Activated T-cell treated with anti-CD3 and anti-CD28 coated beads, Interleukin-2, amount 50 U/mL, for 48 hours (primary cell): ENCODE measurements at places on chromosomes 11 and 22.
A peak's percentile ranks its signal among the peaks of the same experiment; 100 is the strongest.

GRCh38 chr11:120125024-120125423 lies 12.9 kb downstream of the TRIM29 start:
- no peak for DNase-seq

- DNase-seq = no peak
These were observed 102.8 kb downstream of the ARHGAP32 start for GRCh38 chr11:129089279-129089678.

GRCh38 chr11:85844439-85845123 lies 10.6 kb upstream of the CCDC83 start:
- DNase-seq = no peak

DNA sequence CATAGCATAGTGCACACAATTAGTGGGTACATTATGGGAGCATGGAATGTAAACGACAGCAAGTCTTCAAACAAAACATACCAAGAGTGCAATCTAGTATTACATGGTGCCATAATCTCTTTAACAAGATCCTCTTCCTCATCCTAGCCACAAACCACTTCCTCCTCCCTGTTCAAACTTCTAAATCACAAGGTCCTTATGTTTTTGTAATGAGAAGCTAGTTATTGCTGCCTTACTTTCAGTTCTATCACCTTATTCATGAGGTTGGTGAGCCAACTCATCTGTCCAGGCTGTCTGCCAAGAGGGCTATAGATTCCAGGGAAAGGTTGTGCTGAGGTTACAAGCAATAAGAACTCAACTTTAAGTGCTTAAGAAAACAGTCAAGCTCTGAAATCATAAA lies 195.4 kb upstream of the ARHGAP20 start:
- DNase-seq = no peak

- peak; percentile 50 for DNase-seq
These were observed 10.5 kb upstream of the RPS19BP1 start for GRCh38 chr22:39543095-39543494.

DNA sequence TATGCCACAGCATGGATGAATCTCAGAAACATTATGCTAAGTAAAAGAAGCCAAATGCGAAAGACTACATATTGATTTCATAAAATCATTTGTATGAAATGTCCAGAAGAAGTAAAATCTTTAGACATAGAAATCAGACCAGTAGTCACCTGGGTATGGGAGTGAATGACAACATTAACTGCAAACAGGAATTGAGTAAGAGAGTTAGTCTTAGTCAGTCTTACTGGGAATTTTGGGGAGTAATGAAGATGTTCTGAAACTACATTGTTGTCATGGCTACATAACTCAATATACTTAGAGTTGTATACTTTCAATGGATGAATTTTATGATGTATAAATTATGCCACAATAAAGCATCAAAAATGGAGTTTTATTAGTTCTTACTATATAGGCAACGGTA lies 107.8 kb upstream of the CHORDC1 start:
- no peak for DNase-seq

- DNase-seq = no peak
These were observed 19.7 kb downstream of the PARVG start for GRCh38 chr22:44200451-44200850.

DNA sequence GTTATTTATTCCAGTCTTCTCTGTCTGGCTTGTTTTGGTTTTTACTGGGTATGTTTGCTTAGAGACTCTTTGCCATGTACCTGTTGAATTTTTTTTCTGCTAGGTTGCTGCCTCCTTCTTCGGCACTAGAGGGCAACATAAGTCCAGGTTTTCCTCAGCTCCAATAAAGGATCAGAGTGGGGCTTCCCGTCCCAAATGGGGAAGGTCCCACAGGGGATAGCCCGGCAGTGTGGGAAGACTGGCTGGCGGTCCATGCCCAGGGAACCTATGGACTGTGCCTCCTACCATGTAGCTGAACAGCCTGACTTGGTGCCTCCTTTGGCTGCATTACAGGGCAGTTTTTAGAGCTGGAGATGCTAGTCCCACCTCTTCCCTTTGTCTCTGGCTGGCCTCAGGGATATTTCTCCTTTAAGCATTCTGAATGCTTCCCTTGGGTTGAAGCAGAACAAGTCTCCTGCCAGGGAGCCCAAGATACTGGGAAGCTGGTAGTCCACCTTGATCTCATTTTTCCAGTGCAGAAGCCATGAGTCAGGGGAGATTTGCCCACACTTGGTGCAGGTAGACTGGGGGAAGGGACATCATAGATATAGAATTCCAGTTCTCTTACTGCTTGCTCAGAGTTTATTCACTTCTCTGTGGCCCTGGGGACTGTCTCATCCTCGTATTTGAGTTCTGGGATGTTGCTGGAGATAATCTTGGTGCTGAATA lies 60.2 kb downstream of the BRD1 start:
- peak; percentile 50 for DNase-seq

DNA sequence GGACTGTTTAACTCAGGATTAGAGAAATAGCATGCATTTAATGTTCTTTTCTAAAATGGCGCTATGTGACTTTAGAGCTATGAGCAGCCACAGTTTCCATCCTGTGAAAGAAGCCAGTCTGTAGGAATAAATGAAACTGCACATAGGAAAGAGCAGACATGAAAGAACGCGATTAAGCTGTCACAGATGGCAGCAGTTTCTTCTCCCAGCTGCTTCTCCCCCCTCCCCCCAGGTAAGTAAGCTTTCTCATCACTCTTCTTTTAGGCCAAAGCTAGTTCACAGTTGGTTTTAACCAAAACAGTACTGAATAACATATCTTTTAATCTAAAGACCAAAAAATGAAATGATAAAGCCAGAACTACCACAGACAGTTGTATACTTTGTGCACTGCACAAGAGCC lies 266.4 kb downstream of the KCNA4 start:
- DNase-seq = no peak

DNA sequence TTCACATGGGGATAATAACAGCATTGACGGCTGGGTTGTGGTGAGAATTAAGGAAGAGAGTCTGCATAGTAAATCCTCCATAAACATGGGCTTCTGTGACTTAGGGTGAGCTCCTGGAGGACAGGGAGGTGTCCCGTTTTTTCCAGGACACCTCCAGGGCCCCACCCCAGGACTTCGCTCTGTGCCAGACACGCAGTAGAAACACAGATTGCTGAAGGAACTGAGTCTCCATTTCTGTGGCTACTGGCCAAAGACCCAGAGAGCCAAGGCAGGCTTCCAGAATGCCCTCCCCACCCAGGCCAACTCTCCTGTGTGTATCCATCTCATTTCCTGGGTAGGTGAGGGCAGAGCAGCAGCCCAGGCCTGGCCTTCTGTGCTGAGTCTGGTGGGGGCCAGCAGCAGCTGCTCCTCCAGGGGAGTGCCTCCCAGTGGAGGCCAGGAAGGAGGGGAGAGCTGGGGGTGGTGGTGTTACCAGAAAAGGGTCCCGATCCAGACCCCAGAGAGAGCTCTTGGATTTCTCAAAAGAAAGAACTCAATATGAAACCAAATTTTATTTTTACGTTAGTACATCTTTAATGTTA lies 9.5 kb upstream of the RFPL3 start:
- no peak for DNase-seq

GRCh38 chr11:61091373-61092279 lies 10.7 kb upstream of the CD5 start:
- DNase-seq = peak; percentile 74

GRCh38 chr22:32574411-32574810 lies 99.8 kb downstream of the FBXO7 start:
- no peak for DNase-seq

- DNase-seq = no peak
These were observed 724.5 kb upstream of the RAG2 start for GRCh38 chr11:37322333-37323194.

- no peak for DNase-seq
These were observed 1.1 kb upstream of the PLXNB2 start for GRCh38 chr22:50308597-50308935.

DNA sequence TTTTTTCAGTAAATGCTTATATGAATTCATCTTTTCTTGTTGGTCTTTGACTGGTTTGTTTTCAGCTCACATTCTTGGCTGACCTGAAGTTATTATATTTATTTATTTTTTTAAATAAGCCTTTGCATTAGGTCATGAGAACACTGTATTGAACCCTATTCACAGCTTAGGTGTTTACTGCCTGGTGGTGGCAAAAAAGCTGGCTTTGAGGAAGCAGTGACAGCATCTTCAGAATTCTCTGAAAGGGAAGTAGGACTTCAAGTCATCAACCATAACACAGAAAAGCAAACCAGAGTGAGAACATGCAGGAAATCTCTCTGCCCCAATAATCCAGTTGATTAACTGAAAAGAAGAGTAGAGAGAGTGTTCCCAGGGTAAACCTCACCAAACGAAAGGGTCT lies 30.3 kb upstream of the MMP13 start:
- DNase-seq = no peak

GRCh38 chr22:19996694-19997384 lies 19.8 kb downstream of the ARVCF start:
- no peak for DNase-seq

GRCh38 chr11:63573881-63574855 lies 11.0 kb upstream of the PLAAT2 start:
- DNase-seq = no peak

DNA sequence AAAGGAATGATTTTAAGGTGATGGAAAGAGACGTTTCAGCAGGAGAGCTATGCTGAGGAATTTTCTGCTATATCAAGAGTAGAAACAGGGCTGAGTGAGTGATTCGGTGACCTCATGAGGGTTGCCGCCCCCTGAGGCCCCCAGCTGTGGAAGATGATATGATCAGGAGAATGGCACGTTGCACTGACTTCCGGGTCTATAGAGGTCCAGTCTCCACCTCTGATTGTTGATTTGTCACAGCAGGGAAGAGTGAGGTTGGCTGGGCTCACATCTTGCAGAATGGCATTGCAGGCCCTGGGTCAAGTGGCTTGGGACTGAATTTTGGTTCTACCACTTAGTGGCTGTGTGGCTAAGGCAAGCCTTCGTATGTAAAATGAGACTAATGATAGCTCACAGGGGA lies 205.1 kb downstream of the SNX19 start:
- no peak for DNase-seq

DNA sequence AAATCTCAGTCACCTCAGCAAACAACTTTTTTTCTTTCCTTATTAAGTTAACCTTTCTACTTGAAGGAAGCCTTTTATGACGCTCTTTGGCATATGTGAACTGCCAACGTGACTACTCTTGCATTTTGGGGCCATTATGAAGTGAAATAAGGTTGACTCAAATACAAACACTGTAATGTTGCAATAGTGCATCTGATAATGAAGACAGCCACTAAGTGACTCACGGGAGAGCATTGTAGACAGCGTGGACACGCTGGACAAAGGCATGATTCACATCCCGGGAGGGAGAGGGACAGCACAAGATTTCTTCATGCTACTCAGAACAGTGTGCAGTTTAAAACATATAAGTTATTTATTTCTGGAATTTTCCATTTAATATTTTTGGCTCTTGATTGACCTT lies 560.8 kb downstream of the ETS1 start:
- no peak for DNase-seq

DNA sequence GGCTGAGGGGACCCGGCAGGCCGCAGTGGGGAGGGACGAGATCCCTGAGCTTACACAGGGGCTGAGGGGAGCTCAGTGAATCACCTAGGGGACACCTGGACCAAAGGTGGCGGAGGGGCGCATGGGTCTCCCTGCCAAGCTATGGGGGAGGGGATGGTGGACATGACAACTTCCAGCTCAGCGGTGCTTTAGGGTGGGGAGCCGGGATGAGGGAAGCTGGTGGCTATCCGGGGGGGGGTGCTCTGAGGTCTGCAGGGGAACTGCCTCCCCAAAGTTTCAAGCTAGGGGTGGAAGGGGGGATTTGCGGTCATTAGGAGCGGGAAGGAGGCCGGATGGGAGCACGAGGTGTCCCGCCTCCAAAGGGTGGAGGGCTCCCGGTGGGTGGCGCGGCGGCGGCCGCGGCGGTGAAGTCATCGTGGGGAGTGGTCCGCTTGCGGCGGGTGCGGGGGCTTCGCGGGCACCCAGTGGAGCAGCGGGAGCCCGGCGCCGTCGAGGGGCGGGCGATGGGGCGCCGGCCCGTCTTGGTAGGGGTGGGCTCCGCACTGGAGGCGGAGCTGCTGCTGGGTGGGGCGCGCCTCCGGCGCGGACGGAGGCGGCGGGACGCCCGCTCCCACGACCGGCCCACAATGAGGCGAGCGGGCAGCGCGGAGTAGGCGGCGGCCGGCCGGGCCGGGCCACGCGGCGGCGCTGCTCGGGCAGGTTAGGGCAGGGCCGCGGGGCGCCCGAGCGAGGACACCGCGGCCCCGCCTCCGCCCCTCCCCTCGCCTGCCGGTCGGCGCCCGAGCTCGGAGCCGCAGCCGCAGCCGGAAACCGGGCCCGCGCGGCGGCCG lies at the start of gene MICALL1:
MICALL1 (plus strand) TSS at position 764 of the 830 bp plus-strand sequence. CDS start 126 bp downstream, outside the sequence.
- peak; percentile 81 for DNase-seq

GRCh38 chr11:41282395-41282794 lies 177.1 kb downstream of the LRRC4C start:
- DNase-seq = no peak

DNA sequence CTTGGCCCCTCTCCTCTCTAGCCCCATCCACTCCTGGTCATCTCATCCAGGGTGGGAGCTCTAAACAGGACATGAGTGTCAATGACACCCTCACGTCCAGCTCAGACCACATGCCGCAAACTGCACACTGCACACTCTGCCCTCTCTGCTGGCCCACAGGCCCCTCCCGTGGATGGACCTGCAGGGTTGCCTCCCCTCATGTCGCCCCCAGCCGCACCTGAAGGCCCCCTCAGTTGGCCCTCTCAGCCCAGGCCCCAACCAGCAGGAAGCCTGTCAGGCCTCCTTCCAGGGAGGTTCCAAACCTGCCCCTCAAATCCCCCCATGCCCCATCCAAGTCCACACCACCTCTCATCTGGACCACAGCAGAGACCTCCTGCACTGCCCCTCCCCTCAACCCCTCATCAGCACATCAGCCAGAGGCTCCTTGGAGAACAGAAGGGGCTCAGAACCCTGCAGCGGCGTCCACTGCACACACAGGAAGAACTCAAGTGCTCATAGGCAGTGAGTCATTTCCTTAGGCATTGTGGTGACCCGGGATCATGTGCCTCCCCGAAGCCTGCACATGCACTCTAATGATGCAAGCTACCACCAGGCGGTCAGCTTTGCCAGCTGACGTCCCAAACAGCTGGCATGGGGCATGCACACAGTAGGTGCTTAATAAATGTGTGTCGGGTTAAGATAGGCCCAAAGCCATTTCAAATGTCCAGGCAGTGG lies 12.9 kb upstream of the CDKN1C start:
- DNase-seq = peak; percentile 70
